ENCODE measurements at places on chromosomes 11 and 22. TPM values are rescaled to one million over a fixed set of nuclear protein-coding genes. Genes with fewer than 3 reads are reported as not detected.

The NEFH gene
- 0.90 TPM for total RNA-seq

- DNase-seq, result no peak
These were observed 218.4 kb downstream of the ADAMTS15 start for GRCh38 chr11:130666781-130667251.

The YDJC gene
- total RNA-seq, result 3.7 TPM

GRCh38 chr11:65150509-65151299 lies 16.4 kb upstream of the SYVN1 start:
- peak; percentile 60 for DNase-seq

DNA sequence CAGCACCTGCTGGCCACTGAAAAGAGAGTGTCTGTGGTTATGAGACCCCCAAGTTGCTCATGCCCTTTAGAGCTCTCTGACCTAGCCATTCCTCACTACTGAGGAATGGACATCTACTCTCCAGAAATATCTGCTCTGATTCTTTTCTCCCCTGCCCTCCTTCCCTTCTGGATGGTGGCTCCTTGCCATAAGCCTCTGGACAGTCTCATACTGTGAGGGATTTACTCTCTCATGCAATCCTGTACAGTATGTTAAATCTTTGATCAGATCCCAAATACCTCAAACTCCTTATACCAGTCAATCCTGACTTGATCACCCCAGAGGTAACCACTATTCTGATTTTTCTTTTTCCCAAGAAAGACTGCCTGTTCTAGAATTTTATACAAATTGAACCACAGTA lies 80.7 kb downstream of the ARHGAP20 start:
- no peak for DNase-seq

DNA sequence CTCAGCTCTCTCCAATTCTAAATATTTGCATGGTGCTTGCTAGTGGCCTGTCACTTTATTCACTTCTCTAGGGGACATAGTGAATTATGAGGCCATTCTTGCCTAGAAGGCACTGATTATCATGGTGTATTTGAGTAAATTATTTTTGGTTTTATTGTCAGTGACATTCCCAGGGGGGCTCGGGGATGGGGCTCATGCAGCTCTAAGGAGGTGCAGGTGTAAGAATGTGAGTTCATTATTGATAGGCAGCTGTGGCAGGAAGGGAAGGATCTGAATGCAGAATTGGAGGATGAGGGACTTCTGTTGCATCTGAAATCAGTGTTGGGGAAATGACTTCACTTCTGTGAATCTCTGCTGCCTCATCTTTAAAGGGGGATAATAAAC lies 53.7 kb upstream of the OR4B1 start:
- no peak for DNase-seq

The GLYAT gene
- not detected for total RNA-seq

The DGAT2 gene
- 9.5 TPM for total RNA-seq

GRCh38 chr22:50294319-50294656 lies 13.2 kb downstream of the PLXNB2 start:
- no peak for DNase-seq

- no peak for DNase-seq
These were observed 682.8 kb downstream of the TBC1D22A start for GRCh38 chr22:47445212-47445611.

GRCh38 chr22:48696371-48696770 lies 1131.3 kb downstream of the BRD1 start:
- no peak for DNase-seq

The NRIP3 gene
- total RNA-seq, result 3.1 TPM

- no peak for DNase-seq
These were observed 12.1 kb upstream of the SF1 start for GRCh38 chr11:64790205-64791095.

- DNase-seq, result no peak
These were observed 44.8 kb upstream of the EIF3M start for GRCh38 chr11:32538804-32539203.

- DNase-seq, result no peak
These were observed 36.4 kb downstream of the DKK3 start for GRCh38 chr11:11971906-11972547.

DNA sequence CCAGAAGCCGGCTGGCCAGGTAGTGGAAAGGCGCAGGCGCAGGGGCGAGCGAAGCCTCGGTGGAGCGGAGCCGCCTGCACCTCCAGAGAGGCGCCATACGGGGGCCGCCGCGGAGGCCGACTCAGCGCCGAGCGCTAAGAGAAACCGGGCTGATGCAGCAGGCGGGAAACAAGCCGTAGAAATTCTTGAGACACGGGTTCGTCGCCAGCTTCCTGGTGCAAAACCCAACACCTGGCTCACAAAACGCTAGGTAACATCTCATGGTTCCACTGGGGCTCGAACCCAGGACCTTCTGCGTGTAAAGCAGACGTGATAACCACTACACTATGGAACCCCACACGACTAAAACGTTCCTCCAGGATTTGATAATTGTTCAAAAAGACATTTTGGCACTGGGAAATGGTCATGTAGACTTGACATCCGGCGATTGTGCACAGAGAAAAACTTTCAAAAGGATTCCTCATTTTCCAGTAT lies 39.1 kb downstream of the OR4D9 start:
- DNase-seq, result peak; percentile 94

Data from urinary bladder (tissue), 4 donors.